Esophagus muscularis mucosa (tissue), 4 donors: ENCODE measurements at places on chromosomes 6 and 20. TPM values are rescaled to one million over a fixed set of nuclear protein-coding genes. Genes with fewer than 3 reads are reported as not detected.

SPO11 gene
- total RNA-seq = not detected

MATN4 gene
- 0.17 TPM for total RNA-seq

C6orf132 gene
- 1.7 TPM for total RNA-seq

MOG gene
- total RNA-seq = not detected

RFX6 gene
- not detected for total RNA-seq

ADGRG6 gene
- 7.6 TPM for total RNA-seq

RGS17 gene
- 0.06 TPM for total RNA-seq

KIAA1755 gene
- 7.3 TPM for total RNA-seq

NNAT gene
- total RNA-seq = 10.0 TPM

SRC gene
- total RNA-seq = 47.3 TPM

EYA4 gene
- 2.1 TPM for total RNA-seq

IPCEF1 gene
- 0.63 TPM for total RNA-seq

PAX1 gene
- not detected for total RNA-seq

TBX18 gene
- 17.4 TPM for total RNA-seq

HDDC2 gene
- 40.7 TPM for total RNA-seq

DNA sequence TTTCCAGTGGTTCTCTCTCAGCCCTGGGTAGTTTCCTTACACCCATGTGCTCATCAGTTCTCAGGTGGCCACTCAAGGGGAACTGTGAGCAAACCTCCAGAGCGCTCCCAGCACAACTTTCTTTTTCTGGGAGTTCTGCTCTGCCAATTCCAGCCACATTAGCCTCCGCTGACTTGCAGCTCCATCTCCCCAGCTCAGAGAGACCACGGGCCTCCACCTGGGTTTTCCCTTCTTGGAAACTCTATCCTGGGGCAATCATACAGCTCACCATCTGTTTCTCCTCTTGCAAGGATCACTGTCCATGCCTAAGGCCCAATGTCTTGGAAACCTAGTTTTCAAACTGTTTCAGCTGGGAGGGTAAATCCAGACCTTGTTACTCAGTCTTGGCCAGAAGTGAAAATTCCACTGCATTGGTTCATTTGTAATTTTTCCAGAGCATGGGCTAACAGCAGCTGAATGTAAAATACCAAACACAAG is 129.9 kb downstream of the EYA2 start:
- DNase-seq = no peak

- no peak for DNase-seq
Observed at GRCh38 chr20:32209850-32210605, 2.3 kb downstream of the POFUT1 start.

GRCh38 chr6:36714511-36714910 is 16.9 kb downstream of the RAB44 start:
- no peak for DNase-seq

DNA sequence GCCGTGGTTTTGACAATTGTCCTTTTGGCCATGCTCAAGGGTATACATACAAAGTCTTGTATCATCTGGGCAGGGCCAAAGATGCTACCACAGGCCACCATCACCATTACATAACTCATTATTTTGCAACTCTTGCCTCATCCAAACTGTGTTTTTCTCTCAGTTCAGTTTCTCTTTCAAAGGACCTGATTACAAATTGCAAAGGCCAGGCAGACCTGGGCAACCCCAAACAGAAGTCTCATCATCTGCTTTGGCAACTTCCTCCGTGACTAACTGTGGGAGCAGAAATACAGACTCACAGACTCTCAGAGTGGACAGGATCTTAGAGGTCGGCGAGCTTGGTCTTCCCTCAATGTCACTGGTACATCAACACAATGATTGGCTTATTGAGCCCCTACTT is 117.8 kb upstream of the NEDD9 start:
- DNase-seq = no peak

DNA sequence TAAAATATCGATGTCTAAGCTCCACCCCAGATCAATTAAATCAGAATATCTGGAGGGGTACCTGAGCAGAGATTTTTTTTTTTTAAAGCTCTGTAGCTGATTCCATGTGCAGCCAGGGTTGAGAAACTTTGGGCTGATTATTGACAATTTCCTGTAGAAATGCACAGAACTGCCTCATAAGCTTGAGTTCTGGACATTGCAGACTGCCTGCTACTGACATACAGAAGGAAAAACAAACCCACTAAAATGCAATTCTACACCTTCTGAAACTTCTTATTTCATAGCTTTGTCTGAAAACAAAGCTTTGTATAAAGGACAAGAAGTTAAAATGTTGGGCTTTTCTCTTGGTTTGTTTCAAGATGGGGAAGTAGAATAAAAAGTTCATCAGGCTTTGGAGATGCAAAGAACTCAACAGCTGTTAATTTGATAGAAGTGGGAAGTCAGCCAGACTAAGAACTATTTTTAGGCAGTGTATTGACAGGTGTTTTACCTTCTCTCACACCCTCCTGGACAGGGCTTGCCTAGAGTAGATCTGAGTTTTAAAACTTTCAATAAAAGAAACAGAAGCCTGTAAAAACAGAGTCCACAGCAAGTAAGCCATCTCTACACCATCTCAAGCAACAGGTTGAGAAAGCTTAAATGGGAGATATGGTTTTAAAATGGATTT is 147.7 kb downstream of the KCNQ5 start:
- DNase-seq = no peak

DNA sequence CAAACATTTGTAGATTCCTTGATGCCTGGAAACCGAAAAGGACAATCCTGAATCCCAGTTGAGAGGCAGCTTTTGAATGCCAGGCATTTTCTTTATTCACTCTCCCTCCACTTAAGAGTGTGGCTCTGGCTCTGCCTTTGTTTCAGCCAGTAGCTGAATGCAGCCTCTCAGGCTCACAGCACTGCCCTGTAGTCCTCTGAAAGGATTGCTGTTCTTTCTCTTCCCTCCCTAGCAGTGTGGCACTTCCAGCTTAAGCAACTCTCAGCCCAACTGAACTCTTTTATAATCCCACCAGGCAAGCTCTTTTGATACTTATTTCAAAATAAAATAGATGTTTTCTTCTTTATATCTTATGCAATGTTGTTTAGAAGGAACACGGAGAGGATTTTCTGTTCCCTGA is 415.6 kb downstream of the GJA1 start:
- DNase-seq = no peak

DNA sequence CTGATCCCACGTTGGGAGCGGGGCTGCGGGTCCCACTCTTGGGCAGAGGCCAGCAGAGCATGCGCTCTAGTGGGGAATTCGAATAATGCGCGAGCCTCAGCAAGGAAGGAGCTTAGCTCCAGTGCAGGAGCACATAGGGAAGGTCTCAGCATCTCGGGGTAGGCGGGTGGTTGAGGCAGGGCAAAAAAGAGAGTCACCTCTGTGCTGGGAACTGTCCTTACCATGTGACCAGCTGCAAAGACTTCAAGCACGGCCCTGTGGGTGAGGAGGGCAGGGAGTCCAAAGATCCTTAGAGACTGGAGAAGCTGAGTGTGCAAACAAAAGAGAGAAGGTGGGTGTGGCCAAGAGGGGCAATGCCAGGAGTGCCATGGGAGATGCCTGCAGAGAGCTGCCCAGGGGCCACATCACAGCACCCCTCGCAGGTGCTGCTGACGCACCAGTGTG is 79.2 kb upstream of the CD93 start:
- DNase-seq = no peak

DNA sequence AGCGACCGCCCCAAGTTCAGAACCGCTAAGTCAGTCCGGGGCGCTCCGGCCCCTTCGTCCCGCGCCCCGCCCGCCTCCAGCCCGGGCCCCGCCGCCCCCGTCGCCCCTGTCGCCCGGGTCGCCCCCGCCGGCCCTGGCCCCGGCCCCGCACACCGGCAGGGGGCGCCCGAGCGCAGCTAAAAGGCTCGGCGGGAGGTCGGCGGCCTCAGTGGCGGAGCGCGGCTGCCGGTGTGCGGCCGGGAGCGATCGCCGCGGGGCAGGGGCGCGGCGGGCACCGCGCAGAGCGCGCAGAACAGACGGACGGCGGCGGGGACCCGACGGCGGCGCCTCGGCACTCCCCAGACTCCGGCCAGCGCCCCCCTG is at the start of gene FNDC1:
Gene FNDC1 (plus strand): TSS at position 208 of the 363 bp plus-strand sequence. CDS start 197 bp downstream, outside the sequence.
- no peak for DNase-seq

GRCh38 chr20:60281295-60281694 is 323.1 kb downstream of the CDH26 start:
- no peak for DNase-seq

- no peak for DNase-seq
Observed at GRCh38 chr20:13302647-13303450, 81.8 kb downstream of the ISM1 start.

- DNase-seq = no peak
Observed at GRCh38 chr20:46341074-46342009, 33.0 kb upstream of the CDH22 start.

DNA sequence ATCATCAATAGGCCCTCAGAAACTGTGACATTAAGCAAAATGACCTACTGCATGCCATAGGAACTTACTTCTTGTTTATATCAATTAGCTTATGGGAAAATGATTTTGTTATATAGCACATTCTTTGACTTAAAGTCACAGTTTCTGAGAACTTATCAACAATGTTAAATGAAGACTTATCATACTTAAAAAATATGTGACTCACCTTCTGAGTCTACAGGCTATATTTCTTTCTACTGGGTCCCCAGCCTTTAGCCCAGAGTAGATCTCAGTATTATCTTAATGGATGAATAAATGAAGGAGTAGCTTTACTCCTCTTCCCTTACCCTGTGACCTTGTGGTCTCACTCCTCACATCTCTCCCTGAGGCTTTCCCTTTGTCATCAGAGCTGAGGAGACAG is 180.2 kb downstream of the MAFB start:
- DNase-seq = no peak

DNA sequence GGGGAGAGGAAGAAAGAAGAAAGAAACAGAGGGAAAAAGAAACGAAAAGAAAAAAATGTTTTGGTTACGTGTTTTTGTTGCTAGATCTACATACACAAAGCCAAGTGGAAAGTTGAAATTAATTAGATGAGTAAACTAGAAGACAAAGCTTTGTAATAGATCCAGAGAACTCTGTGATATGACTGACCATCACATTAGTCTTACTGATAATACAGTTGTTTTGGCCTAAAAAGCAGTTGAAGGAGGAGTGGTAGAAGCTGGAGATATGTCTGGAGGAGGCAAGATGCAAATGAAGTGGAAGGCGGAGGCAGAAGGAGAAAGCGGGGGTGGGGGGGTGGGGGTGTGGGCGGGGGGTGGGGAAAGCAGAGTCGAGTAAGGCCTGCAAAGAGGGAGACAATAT is 500.1 kb upstream of the ID4 start:
- DNase-seq = no peak

GRCh38 chr20:9311132-9311531 is 203.3 kb upstream of the LAMP5 start:
- peak; percentile 5 for DNase-seq

GRCh38 chr6:34389034-34389433 is 3.4 kb downstream of the NUDT3 start:
- DNase-seq = no peak

DNA sequence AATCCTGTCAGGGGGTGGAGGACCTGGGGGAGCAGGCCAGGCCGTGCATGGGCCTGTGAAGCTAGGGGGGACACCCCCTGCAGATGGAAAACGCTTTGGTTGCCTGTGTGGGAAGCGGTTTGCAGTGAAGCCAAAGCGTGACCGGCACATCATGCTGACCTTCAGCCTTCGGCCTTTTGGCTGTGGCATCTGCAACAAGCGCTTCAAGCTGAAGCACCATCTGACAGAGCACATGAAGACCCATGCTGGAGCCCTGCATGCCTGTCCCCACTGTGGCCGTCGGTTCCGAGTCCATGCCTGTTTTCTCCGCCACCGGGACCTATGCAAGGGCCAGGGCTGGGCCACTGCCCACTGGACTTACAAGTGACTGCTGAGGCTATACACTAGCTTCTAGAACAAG is 1.8 kb downstream of the ZBTB9 start:
- no peak for DNase-seq

DNA sequence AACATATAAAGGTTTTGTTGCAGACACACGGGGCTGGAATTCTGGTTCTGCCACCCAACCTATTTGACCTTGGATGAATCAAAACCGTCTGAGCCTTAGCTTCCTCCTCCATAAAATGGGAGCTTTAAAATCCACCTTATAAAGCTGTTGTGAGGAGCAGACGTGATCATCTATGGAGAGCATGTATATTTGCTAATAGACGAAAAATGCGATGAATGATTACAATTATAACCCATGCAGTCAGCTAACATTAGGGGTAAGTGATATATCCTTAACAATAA is 586 bp upstream of the NUP153 start:
- DNase-seq = no peak

DNA sequence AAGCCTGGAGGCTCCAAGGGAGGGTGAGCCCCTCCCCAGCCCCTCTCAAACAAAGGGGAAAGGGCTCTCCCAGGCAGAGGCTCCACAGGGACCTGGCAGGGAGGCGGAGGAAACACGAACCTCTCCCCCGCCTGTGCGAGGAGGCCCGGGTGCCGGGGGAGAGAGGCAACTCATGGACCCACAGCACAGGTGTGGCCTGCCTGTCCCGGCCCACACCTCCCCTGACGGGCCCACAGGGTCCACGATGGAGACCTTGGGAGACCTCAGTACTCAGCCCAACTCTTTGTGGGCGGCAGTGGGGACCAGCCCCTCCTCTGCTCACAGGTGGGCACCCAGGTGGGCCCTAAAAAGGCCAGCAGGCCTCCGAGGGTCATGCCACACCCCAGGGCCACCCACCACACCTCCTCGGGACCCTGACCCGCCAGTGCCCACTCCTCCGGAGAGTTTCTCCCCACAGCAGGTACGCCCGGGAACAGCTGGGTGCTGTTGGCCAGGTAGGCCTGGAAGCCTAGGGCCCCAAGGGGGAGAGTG is 12.2 kb downstream of the LAMA5 start:
- no peak for DNase-seq

- DNase-seq = no peak
Observed at GRCh38 chr20:57076951-57077350, 189.5 kb downstream of the BMP7 start.

DNA sequence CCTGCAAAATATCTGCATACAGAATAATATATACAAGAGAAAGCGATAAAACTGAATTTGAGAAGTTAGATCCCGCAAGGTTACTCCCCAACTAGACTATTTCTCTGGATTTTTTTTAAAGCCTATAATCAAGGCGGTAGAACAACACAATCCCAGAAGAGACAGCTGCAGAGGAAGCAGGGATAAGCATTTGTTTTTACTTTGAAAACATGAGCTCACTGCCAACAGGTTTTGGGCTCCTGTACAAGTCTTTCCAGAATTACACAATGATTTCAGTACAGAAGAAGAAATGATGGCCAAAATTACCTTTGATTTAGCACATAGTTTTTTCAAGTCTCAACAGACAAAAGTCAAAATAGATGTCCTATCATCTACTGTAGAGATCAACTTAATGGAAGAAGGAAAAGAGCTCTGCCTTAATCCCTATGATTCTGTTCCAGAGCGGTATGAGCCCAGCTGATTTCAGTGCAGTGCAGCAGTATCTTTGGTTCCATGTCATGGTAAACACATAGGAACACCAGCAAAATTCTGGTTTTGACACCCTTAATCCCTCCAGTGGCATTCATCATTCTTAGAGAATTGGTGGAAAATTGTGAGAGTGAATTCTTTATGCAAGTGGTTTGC is 304.3 kb downstream of the HDGFL1 start:
- no peak for DNase-seq

- DNase-seq = no peak
Observed at GRCh38 chr6:111805511-111806164, 67.6 kb downstream of the FYN start.
